Stimulated activated memory B cell treated with anti-CD40 and anti-IgM and Interleukin-4, amounts not matched to agents 10 μg/mL and 1 μg/mL and 100 μg/mL, for 72 hours (primary cell): ENCODE measurements at places on chromosomes 7 and 10.

GRCh38 chr7:78055001-78055573 is 256.5 kb downstream of the PHTF2 start:
- no peak overlapping the region for H3K4me3 ChIP-seq
- no peaks in the 10 kb centered on the region for H3K36me3 ChIP-seq

GRCh38 chr10:77879710-77880109 is 46.8 kb downstream of the DLG5 start:
- H3K36me3 ChIP-seq = no peaks in the 10 kb centered on the region
- H3K27ac ChIP-seq = no peak overlapping the region
- no peak overlapping the region for H3K4me3 ChIP-seq

DNA sequence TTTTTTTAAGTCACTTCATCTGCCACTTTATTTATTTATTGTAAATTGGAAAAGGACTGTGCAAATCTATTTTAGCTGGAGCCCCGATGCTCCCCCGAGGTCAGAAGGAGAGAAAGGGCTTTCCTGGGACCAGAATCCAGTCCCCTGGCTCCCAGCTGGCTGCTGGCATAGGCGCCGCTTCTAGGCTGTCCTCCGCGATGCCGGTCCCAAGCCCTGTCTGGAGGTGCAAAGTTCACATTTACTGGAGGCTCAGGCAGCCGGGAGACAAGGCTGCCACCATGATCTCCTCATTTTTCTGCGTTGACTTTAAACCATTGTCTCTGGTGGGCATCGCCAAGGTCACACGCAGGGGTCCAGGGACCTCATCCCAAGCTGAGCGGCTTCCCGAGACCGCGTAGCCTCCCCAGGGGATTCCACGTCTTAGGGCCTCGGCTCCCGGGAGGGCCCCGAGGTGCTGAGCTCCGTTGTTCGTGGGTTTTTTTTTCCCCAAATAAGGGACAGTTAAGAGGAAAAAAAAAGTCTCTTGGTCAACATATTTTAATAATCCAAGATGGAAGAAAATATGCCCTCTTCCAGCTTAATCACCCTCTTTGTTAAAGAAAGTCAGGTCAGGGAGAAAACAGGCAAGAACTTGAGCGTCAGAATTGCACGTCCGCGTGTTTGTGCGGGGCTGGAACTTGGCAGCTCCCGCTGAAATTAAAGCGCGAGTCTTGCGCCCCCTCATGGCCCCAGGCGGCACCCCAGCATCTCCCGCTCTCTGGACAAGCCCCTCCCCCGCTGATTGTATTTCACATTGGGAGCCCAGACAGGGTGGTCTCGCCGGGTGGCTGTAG is 11.9 kb downstream of the RGR start:
- no peaks in the 10 kb centered on the region for H3K36me3 ChIP-seq
- no peaks in the 10 kb centered on the region for H3K4me1 ChIP-seq
- H3K4me3 ChIP-seq = no peak overlapping the region
- no peak overlapping the region for H3K27ac ChIP-seq
- no peak for ATAC-seq

DNA sequence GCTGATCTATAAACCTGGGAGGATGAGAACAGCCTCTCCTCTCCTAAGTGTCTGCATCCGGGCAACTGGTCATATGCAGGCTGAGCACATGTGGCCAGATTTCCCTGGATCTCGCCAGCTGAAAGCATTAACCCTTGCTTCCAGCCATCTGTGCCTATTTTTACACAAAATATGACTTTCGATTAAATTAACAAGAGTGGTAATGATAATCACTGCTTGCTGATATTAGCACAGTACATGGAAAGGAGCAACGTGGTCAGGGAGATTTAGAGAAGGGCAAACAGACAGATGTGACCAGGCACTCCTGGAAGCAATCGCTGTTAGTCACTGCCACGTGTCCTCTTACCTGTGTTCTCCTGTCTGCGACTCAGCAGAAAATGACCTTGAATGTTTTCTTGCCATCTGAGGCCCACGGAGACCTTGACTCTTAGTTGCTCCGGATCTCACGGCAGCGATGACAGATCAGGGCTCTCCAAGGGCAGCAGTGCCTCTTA is 59.5 kb upstream of the NPTX2 start:
- ATAC-seq = no peak
- no peak overlapping the region for H3K27ac ChIP-seq
- no peaks in the 10 kb centered on the region for H3K36me3 ChIP-seq
- H3K4me3 ChIP-seq = no peak overlapping the region
- H3K4me1 ChIP-seq = no peaks in the 10 kb centered on the region
- H3K27me3 ChIP-seq = peaks cover 28% of the 10 kb centered on the region
